NCI-H69 (cell line): ENCODE measurements at places on chromosomes 5 and 9.
A peak's percentile ranks its signal among the peaks of the same experiment; 100 is the strongest.

- DNase-seq, result no peak
Observed at GRCh38 chr9:92004045-92004392, 54.0 kb upstream of the ROR2 start.

- no peak for DNase-seq
Observed at GRCh38 chr5:85173469-85173868, 788.8 kb upstream of the EDIL3 start.

- DNase-seq, result no peak
Observed at GRCh38 chr5:55304584-55304983, 2.9 kb downstream of the DHX29 start.

DNA sequence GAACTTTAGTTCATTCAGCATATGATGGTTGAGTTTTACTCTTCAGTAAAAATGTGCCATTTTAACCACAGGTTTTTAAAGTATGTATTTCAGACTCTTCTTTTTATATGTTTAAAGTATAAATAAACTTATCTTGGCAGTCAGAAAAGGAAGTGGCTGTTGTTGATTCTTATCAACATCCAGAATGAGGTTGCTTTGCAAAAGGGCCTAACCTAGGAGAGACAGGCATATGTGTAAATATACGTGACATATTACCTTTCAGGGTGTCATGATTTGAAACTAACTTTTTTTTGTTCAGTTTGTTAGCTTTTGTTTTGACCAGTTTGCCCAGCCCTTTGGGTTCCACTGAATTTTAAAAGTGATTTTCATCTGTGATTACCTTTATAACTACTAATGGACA is 7.4 kb downstream of the SMARCA2 start:
- no peak for DNase-seq

GRCh38 chr5:24094081-24094679 is 550.6 kb downstream of the CDH10 start:
- DNase-seq, result peak; percentile 92

GRCh38 chr5:143306040-143306439 is 97.4 kb downstream of the NR3C1 start:
- DNase-seq, result no peak

DNA sequence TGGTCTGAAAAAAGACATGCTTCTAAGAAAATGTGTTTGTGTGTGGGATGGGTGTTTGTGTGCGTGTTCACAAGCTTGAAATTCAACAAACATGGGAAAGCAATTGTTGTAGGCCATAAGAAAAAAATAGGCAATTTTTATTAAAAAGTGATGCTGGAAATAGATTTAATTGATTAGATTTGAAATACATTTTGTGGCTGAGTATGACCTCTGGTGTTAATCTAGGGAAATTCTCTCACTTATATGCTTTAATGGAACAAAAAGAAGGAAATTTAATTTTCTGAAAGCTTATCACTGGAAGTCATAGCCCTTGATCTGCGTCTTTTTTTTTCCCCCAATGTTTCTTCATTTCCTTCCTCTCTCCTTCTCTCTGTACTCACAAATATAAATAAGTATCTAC is 3.5 kb upstream of the KCNN2 start:
- no peak for DNase-seq

- peak; percentile 76 for DNase-seq
Observed at GRCh38 chr5:114360816-114361723, 800 bp upstream of the KCNN2 start.

GRCh38 chr5:176927562-176927961 is 28.4 kb upstream of the HK3 start:
- DNase-seq, result no peak

DNA sequence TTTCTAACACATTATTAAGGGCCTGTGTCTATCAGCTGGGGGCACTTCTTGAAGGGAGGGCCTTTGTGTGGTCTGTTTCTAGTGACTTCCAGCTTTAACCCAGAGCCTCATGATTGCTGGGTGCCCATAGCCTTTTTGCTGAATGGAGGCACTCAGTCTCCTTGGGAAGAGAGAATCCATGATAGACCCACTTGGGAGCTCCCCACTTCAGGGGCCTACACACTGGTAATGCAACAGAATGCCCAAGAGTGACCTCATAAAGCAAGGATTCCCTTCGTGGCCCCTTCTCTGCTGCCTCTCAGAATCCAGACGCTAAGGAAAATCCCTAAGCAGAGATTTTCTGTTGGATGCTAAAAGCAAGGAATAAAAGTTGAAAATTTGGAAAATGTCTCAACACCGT is at the start of gene CATSPER3:
CATSPER3 (plus strand) TSS at position 301 of the 400 bp plus-strand sequence; CDS start at position 386, 85 bp downstream.
- no peak for DNase-seq

DNA sequence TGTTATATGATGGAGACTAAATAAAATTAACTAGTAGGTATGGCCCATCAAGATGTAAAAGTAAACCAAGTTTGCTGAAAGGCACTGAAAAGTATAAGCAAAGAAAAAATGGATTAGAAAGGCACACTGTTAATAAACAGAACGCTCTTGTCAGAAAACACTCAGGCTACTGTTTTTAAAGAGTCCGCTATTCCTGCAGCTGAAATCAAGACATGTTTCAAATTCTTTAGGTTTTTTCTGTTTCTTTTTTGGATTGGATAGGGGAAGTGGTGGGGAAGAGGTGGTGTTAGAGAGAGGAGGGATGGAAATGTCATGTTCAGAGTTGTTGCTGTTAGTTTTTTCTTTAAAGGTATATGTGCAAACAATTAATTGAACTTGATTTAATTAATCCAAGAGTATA is 17.5 kb downstream of the OSTF1 start:
- no peak for DNase-seq

- DNase-seq, result peak; percentile 18
Observed at GRCh38 chr5:53820119-53820801, 259.8 kb downstream of the NDUFS4 start.

- DNase-seq, result no peak
Observed at GRCh38 chr5:54450542-54450941, 5.0 kb upstream of the HSPB3 start.

GRCh38 chr9:129352146-129352865 is 174.2 kb upstream of the IER5L start:
- DNase-seq, result peak; percentile 80

DNA sequence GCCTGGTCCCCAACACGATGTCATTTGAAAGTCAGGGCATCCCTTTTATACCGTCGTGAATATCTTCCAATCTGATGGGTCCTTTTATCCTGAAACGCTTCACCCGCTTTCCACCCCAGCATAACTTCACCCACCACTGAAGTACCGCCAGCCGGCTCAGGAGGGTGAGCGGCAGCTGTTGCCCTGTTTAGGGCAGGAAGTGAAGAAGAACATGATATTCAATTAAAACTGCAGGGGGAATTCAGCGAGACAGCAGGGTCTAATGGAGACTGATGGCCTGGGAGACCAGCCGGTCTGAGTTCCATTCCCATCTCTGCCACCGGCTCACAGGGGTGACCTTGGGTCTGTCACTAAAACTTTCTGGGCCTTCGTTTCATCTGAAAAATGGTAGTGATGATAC is 68.2 kb upstream of the EGFLAM start:
- peak; percentile 21 for DNase-seq

GRCh38 chr9:75715360-75715759 is 175.1 kb upstream of the PCSK5 start:
- no peak for DNase-seq

DNA sequence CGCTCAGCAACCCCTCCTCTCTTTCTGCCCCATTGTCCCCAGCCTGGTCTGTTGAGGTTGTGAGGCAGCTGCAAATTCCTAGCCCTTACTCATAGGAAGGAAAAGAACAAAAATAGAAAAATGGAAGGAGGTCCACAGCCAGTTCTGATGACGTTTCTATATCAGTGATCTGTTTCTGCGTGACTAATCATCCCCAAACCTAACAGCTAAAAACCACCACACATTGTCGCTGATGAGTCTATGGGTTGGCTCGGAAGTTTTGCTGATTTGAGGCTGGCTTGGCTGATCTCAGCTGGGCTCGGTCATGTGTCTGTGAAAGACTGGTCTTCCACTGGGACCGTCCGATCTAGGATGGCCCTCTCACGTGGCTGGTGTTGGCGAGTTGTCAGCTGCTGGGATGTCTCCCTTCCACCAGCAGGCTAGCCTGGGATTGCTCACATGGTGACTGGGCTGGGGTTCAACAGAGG is 200.6 kb upstream of the ZNF618 start:
- no peak for DNase-seq

DNA sequence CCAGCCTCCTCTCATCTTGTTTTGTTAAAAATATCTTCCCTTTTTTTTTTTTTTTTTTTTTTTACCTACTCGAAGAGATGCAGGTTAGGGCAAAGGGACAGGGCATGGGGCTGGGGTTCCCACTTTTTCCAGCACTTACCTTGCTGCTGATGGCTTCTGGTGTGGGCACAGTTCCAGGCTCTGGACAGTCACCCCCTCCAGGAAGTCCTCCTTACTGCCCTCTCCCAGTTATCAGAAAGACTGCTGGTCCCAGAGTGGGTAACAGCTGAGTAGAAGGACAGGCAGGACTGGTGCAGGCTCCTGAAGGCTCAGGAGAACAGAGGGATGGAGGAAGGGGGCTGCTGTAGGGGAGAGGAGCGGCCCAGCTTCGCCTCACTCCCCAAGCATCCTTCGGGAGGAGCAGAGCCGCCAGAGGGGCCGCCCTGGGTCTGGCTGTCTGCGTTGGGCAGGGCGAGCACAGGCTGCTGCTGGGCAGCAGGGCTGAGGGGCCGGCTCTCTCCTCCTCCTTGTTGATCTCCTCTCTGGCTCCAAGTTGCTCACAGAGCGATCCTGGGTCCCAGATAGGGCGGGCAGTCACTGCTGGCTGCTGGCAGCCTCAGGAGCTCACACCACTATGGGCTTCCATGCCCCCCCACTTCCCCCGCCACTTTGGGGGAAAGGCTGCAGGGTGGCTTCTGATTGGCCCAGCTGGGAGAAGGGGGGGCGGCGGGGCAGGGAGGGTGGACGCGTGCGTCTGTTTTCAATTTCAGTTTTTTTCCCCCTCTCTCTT is at the start of gene PDGFRB:
PDGFRB (minus strand) TSS at position 588 of the 769 bp plus-strand sequence. CDS start 18,798 bp downstream, outside the sequence.
- peak; percentile 79 for DNase-seq

- peak; percentile 65 for DNase-seq
Observed at GRCh38 chr5:139050432-139050831, 147.7 kb downstream of the SIL1 start.

- DNase-seq, result no peak
Observed at GRCh38 chr5:33231214-33231710, 209.5 kb upstream of the TARS1 start.

- DNase-seq, result no peak
Observed at GRCh38 chr9:3045153-3045552, 201.3 kb upstream of the PUM3 start.

GRCh38 chr5:6730407-6730806 is 17.2 kb downstream of the TENT4A start:
- no peak for DNase-seq

DNA sequence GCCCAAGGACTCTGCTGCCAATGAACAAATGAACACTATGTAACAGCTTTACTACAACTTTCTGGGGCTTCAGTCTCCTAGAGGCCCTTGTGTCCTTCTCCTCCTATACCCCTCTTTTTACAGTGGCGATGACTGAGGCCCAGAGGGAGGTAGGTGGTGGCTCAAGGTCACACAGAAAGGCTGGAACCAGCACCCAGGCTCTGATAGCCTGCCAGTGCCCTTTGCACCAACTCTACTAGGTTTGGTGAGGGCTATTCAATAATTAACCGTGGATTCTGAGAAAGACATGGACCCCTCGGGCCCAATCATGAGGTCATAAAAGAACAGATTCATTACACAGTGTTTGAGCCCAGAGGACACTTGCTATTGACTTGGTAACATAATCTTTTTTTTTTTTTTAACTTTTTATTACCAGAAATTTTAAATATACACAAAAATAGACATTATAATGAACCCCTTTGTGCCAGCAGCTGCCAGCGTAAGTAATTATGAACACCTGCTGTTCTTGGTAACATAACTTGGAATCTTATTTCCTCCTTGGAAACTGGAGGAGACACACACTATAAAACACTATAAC is 6.1 kb upstream of the ALDH1B1 start:
- peak; percentile 85 for DNase-seq
